ENCODE measurements at places on chromosomes 6 and 20.

DNA sequence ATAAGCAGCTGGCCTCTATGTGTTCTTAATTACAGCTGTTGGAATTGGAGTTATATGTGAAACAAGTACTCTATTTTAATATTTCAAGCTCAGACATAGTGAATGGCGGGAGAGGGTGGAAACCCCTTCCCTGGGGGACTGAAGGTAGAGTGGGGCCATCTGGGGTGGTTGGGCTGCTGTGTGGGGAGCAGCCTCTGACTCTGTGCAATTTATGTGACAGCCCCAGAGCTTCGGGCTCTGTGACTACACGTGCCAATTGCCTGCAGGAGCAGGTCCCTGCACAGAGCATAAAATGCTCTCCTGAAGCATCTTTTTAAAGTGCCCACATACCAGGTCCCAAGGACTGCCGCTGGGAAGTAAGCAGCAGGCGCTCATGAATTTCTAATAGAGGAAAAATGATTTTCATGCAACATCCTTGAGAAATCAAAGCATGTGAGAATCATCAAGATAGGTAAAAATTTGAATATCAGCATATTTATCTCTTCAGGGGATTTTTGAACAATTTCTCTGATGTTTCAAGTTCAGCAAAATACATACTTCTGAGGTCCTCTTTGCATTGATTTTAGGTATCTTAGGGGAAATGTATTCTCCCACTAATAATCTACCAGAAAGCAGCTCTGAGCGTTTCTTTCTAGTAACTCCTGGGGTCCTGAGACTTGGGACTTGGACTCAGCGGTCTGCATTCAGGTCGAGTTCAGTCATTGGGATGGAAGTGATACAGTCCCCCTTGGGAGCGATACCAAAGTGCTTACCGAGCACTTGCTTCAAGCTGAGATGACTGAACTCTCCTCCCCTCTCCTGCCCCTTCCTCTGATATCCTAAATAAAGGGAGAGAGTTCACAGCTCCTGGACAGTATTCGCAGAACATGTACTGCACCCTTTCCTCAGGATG lies 40.0 kb downstream of the ALDH8A1 start:
- DNase-seq, result no peak

GRCh38 chr6:121559611-121560269 lies 124.3 kb downstream of the GJA1 start:
- DNase-seq, result no peak

DNA sequence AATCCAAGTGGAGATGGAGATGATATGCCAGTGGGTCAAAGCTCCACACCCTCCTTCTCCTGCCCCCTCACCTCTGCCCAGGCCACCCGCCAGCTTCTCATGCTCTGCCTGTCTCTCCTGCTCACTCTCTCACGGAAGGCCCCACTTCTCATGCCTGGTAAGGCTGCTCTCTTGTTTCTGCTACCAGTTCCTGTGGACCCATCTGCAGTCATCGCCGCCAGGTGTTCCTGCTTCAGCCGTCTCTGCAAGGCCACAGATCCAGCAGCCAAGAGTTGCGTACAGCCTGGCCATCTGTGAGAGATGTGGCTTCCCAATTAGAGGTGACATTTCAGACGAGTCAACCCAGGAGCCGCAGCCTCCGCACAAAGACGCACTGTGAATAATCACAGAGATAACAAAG lies 40.8 kb upstream of the NXT1 start:
- DNase-seq, result no peak

DNA sequence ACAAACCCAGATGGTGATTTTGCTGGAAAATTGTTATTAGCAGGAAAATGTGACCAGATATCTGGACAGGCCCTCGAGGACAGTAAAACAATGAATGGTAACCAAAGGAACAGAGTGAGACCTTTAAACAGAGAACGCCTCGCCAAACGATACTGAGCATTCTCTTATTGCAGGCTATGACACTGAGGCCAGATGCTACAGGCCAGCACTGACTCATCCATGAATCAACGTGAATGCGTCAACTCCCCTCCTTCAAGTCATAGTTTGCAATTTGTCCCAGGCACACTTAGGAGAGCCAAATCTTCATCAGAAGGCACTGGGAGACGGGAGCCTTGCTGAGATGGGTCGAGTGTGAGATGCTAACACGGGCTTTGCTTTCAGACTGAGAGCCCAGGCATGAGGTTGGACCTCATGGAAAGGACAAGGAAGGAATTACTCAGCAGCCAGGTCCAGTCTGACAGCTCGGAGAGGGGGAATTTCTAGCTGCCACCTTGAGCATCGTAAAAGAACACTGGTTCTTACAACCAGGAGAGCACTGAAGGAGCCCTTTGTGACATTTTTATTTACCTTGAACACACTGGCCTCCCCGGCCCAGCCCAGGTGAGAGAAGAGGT lies 60.7 kb downstream of the BMP7 start:
- no peak for DNase-seq

DNA sequence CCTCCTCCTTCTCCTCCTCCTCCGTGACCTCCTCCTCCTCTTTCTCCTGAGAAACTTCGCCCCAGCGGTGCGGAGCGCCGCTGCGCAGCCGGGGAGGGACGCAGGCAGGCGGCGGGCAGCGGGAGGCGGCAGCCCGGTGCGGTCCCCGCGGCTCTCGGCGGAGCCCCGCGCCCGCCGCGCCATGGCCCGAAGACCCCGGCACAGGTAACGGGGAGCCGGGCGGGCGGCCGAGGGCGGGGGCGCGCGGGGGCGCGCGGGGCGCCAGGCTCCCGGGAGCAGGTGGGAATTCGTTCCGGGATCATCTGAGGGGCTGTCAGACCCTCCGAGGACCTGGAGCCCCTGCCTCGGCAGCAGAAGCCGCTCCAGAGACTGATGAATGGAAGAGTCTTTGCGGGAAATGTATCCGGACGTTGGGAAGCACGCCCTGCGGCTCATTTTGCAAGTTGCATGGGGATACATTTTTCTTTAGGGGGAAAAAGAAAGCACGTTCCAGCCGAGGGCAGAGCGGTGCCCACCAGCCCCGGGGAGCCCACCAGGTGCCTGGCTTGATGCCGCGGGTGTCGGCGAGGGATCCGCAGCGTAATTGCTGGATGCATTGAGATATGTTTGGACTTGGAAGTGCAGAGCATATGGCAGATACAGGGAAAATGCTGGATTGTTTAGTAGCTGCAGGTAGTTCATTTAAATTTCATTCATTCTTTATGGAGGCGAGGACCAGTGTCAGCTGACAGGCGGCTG lies 394 bp downstream of the MYB start:
- DNase-seq, result peak; percentile 32

DNA sequence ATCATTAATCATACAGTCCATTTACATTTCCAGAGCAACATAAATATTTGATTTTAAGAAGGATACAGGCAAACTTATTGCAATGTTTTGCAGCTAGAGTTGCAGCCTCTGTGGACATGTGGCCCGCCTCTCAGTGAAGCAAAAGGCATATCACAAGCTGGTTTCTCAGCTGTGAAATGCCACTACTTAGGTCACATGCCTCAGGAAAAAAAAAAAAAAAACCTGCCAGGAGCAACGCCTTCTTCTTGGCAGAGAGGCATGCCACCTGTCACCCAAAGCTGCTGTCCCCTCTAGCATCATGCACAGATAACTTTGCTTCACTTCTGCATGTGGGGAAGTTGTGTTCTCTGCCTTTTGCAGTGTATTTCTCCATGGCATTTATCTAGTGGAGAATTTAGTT lies 18.5 kb downstream of the GRM1 start:
- DNase-seq, result no peak

DNA sequence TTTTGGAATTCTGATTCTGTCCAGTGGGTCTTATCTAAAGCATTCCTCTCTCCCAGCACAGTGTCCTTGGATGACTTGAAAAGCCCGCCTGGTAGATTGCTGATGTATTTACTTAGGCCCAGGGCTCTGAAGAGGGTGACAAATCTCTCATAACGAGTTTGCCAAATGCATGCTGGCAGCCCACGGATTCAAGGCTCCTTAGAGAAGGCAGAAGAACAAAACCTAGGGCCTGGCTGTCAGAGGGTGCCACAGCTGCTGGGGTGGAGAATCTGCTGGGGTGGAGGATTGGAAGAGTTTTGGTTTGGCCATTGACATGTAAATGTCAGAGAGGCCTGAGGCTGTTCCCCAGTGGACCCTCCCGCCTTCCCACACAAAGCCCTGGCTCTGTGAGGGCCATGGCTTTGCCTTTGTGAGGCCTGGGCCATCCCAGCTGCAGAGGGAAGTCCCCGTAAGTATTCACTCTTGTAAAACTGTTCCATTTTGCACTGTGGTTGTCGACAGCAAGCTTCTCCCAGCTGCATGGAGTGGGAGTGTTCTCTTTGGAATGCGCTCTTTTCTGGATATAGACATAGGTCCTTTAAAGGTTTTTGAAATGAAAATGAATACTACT lies 50.3 kb downstream of the ANKRD6 start:
- no peak for DNase-seq

GRCh38 chr6:111367393-111368088 lies 115.5 kb downstream of the REV3L start:
- no peak for DNase-seq

DNA sequence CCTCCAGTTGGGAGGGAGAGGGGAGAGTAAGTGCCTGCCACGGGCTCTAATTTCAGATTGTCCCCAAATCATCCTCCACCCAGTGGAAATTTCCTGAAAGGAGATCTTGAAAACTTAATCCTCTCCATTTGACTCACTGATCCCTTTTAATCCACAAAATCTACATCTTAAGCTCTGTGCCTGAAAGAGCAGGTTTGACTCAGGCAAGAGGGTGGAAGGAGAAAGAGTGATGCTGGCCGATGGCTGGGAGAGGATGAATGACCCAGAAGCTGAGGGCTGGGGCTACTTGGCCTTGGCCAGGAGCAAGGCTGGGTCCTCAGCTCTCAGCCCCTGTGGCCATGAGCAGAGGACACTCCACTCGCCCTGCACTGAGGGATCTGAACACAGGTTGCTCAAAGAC lies 8.1 kb downstream of the BPIFA2 start:
- DNase-seq, result no peak

DNA sequence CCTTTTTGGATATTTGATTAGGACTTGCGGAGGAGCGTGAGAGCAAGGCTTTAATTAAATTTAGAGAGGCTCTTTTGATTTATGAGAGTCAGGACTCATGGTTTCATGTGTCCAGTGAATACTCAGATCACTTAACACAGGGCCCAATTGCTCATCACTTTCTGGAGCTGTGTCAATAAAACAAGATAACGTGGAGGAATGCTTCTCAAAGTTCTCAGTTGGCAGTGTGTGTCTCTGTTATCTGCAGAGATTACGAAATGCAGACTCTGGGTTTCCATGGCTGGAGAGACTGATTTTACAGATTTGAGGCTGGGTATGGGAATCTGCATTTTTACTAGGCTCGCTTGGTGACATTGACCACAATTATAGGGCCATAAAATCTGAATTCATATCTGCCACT lies 335.8 kb upstream of the FLRT3 start:
- DNase-seq, result no peak

DNA sequence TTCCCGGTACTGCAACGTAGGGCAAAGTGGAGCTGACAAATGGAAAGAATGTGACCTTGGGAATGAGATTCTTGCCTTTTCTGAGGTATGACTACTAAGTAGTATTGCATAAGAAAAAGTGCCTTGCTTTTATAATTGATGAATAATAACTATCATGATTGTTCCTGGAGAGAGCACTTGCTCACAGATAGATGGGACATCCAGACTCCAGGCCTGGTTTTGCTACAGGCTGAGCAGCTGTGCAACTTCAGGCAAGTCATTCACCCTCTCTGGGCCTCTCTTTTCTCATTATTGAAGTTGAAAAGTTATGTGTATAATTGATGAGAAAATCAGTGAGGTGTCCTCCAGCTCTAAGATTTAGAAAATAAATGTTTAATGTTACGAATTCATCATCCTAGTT lies 53.6 kb upstream of the MBOAT1 start:
- no peak for DNase-seq

GRCh38 chr20:3400260-3401155 lies 7.0 kb downstream of the DNAAF9 start:
- DNase-seq, result no peak

GRCh38 chr6:145139140-145139850 lies 596.0 kb downstream of the EPM2A start:
- DNase-seq, result no peak

DNA sequence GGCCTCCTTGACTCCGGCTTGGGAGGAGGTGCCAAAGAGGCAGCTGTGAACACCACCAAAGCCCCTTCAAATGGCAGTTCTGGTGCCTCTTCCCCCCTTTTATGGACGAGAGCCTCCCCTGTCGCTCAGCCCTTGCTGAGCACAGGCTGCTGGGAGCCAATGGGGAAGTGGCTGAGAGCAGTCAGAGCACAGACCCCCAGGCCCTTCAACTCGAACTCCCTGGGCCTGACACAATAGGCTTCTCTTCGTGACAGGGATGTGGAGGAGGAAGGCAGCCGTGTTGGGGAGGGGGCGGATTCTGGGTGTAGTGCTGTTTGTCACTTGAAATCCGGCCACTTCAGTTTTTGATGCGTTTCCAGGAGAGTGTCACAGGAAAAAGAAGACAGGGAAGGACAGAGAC lies at the start of gene PDYN:
Gene PDYN (minus strand): TSS at position 73 of the 400 bp plus-strand sequence. CDS start 10,974 bp downstream, outside the sequence.
- DNase-seq, result no peak

DNA sequence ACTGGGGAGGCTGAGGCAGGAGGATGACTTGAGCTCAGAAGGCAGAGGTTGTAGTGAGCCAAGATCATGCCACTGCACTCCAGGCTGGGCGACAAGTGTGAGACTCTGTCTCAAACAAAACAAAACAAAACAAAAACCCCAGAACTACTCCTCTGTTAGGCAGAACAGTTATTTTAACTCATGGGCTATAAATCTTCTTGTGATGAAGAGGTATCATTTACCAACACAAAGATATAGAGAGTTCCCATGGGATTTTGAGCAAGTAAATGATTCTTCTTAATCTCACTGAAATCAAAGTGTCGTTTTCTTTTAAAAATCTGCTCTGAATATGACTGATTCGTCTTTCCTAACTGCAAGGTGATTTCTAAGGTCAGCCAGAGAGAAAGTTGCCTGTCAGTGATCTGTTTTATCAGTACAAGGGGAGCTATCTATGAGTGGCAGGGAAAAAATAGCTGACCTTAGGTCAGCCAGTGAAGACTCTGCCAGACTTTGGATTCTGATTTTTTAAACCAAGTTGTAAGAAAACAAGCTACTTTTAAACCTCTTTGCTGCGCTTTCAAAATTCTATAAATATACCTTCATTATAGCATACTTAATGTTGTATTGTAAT lies 3.8 kb upstream of the DSP start:
- no peak for DNase-seq

DNA sequence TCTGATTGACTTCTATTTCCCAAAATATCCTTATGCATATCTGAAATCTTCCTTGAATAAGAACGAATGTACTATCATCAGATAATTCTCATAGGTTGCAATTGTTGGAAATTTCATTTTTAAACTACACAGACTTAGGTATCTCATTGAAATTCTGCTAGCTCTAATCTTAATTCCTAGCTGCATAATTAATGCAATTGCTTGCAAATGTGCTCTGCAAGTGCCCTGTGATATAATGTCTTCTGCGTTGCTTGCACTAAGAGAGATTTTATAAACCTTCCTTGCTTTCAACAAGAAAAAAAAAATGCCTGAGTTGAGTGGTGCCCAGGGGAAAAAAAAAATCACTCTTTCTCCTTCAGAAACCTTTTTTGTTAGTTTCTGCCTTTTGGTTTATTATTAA lies 354.9 kb downstream of the TFAP2A start:
- DNase-seq, result no peak

- no peak for DNase-seq
These were observed 973.8 kb upstream of the SLC35B3 start for GRCh38 chr6:9409126-9409525.
